HFF-Myc (cell line): ENCODE measurements at places on chromosomes 3 and 15.

DNA sequence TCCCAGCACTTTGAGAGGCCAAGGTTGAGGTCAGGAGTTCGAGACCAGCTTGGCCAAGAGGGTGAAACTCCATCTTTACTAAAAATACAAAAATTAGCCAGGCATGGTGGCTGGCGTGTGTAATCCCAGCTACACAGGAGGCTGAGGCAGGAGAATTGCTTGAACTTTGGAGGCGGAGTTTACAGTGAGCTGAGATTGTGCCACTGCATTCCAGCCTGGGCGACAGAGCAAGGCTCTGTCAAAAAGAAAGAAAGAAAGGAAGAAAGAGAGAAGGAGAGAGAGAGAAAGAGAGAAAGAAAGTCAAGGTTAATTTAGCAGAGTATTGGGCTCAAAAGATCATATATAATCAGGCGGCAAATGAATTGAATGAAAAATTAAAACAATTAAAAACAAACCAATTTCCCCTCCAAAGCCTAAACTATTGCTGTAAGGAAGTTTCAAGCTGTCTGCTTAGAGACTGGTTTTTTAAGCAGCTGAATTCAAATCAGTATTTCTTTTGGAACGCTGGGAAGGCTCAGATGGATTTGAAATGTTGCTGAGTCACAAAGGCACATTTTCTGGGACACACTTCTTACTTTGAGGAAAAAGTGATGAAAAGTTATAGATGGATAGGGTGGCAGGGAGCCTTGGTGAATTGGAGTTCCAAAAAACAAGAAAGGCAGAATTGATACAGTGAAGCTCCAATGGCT lies 81.3 kb upstream of the BHLHE40 start:
- DNase-seq, result no peak

GRCh38 chr15:38085114-38085513 lies 150.7 kb downstream of the TMCO5A start:
- no peak for DNase-seq

- no peak for DNase-seq
Measured at GRCh38 chr3:45993421-45994027, 2.1 kb downstream of the FYCO1 start.

- DNase-seq, result no peak
Measured at GRCh38 chr15:73786538-73786937, 33.4 kb upstream of the INSYN1 start.

- no peak for DNase-seq
Measured at GRCh38 chr15:90044191-90044590, 43.1 kb downstream of the ZNF710 start.
